ENCODE measurements at places on chromosomes 11 and 22.

DNA sequence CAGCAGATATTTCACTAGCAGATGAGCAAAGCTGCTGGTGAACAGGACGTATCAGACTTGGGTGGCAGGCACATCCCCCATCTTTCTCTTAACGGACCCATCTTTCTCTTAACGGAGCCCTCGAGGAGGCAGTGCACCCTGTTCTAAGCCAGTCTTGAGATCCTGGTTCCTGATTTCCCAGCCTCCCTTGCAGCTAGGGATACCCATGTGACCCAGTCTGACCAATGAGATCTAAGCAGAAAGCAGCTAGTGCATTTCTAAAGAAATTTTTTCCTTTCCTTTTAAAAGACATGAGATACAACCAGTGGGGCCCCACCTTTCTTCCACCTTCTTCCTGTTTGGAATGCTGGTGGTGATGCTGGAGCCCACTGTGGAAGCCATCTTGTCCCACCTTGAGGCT lies 13.6 kb upstream of the ELFN2 start:
- DNase-seq = no peak

DNA sequence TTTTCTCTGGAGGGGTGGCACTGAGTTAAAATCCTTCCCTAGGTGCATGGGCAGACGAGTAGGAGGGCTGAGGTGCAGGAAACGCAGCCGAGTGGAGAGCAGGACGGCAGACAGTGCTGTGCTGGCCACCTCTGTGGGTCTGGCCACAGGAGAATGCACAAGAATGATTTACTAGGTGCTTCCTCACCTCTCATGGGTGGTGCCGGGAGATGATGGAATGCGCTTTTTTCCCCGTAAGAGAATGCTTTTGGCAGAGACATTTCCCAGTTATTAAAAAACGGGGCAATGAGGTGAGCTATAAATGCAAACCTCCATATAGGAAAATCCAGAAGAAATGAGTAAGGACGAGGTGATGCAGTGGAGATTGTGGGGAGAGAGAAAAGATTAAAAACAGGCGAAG lies 86.1 kb downstream of the ADAMTS15 start:
- DNase-seq = no peak

GRCh38 chr22:30634471-30635233 lies 929 bp upstream of the SLC35E4 start:
- DNase-seq = peak; percentile 86

DNA sequence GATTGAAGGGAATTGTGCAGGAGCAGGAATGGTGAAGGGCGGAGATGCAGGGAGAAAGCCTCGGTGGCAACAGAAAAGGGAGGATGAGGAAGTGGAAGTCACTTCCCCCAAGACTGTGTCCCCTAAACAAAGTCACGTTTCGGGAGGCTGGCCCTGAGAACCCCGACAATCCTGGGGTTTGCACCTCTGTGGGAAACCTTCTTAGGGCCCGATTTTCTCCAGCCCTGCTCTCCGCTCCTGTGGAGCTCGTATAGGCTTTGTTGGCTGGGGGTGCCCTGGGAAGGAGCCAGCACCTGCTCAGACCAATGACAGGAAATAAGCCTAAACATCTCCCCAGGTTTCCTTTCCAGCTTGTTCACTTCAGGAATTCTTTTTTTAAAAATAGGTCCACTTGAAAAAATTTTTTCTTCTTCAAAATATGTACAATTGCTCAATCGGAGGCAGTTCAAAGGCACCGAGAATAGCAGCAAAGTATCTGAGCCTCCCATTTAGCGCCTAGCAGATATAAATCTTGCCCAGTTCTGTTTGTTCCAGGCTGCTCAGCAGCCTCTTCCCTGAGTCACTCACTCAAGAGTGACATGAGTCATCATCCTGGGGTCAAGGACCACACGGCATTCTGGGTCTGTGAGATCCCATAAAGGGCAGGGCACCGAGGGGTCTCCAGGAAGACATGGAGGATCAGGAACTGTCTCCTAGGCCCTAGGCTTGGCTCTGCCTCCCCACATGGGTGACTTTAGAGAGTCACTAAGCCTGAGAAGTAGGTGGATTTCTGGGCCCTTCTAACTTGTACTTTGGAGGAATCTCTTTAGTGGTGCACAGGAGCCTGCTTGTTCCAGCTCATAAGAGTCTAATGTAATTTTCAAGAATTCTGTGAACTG lies 34.0 kb downstream of the IRAG1 start:
- peak; percentile 91 for DNase-seq

DNA sequence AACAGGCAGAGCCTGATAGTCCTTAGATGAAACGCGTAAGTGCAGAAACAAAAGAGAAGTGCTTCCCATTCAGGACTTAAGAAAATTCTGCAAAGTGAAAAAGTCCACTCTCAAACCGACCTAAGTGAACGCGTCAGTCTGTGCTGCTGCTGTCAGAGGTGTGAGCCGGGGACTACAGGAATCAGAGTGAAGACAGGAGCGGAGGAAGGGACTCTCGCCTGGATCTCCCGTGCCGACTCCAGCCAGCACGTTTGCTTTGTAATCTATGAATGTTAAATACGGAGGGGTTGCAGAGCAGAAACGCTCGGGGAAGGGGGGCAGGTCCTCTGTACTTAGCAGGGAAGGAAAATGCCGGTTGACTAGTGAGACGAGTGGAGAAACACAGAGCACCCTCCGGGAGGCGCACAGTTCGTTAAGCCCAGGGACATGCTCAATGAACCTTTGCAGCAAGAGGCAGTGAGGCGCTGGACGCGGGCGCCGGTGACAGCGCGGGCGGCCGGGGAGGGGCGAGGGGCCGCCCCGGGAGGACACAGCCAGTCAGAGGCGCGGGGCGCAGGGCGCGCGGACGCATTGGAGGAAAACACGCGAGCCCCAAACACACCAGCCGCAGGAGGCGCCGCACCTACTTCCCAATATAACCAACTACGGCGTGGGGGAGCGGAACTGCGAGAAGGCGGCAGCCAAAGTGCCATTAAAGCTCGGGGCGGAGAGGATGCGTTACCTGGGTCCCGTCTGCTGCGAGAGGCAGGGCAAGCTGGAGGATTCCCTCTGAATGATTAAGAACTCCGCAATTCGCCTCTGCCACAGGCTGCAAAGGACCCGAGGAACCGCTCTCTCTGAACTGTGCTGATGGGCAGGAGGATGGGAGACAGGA lies at the start of gene CNTN5:
Gene CNTN5, plus strand, starts transcription at position 598 of the 874 bp plus-strand sequence.
- peak; percentile 47 for DNase-seq

GRCh38 chr11:34613552-34614056 lies 7.3 kb upstream of the EHF start:
- no peak for DNase-seq

- DNase-seq = no peak
Measured at GRCh38 chr22:46451741-46452140, 85.7 kb downstream of the CELSR1 start.

DNA sequence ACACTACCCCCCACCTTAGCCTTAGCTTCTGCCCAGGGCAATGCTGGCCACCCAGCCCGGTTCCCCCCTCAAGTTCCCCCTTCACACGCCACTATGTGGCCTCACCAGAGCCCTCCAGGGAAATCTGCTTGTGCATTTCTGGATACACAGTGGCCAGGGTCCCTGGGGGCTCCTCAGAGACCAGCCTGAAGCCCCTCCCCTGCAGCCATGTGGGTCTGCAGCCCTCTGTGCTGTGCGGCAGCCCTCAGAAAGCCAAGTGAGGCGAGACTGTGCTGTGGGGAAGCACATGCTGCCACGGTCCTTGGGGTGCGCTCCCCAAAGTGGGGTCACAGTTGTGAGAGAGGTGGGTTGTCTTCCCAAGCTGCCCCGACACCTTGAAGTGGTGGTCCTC lies 2.1 kb upstream of the PLXNB2 start:
- no peak for DNase-seq
